G401 (cell line): ENCODE measurements at places on chromosomes 6 and 20.
A peak's percentile ranks its signal among the peaks of the same experiment; 100 is the strongest.

DNA sequence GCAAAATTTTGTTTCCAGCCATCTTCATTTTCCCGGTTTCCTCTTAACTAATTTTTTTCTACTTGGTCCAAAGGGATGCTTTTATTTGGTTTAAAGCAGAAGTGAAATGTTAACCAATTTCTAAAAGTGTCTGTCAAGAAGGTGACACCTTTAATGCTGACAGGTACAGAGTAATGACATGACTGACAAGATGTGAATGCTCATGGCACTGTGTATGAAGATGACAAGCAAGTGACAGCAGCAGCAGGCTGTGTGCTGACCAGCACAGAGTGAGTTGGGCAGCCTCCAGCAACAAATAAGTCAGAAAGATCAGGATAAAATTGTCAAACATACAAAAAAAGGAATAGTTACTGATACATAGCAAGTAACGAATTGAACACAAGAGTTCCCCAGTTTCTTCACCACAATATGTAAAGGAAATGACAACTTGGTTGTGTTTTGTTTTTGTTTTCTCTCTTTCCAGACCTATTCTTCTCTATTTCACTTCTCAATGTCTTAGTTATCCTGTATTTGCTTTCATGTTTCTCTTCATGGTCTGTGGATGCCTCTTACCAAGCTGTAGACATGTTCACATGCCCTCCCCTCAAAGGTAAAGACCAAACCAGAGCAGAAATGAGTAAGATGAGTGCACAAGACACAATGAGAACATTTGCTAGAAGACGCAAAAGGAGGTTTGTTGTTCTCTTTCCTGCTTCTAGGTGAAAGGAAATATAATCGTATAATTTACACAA is 174.9 kb downstream of the FRK start:
- no peak for DNase-seq

- no peak for DNase-seq
Measured at GRCh38 chr6:9699888-9700287, 715.0 kb downstream of the TFAP2A start.

DNA sequence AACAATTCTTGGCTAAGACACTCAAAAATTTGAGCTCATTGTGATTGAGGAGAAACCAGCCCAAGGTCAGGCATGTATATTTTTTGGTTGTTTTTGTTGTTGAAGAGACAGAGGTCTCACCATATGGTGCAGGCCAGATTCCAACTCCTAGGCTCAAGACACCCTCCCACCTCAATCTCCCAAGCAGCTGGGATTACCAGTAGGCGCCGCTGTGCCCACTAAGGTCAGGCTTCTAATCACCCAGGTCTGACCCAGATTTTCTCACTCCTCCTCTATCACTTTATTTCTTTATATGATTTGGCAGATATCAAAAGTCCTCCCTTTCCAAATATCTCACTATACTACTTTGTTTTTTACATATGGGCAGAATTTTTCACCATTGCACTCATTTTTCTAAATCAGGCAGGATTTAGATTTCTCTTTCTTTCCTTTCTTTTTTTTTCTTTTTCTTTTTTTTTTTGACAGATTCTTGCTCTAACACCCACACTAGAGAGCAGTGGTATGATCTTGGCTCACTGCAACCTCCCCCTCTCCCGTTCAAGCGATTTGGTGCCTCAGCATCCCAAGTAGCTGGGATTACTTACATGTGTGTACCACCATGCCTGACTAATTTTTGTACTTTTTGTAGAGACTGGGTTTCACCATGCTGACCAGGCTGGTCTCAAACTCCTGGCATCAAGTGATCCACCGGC is 1.7 kb upstream of the C6orf141 start:
- no peak for DNase-seq

- peak; percentile 88 for DNase-seq
Measured at GRCh38 chr20:25065625-25066338, 7.8 kb upstream of the ACSS1 start.

DNA sequence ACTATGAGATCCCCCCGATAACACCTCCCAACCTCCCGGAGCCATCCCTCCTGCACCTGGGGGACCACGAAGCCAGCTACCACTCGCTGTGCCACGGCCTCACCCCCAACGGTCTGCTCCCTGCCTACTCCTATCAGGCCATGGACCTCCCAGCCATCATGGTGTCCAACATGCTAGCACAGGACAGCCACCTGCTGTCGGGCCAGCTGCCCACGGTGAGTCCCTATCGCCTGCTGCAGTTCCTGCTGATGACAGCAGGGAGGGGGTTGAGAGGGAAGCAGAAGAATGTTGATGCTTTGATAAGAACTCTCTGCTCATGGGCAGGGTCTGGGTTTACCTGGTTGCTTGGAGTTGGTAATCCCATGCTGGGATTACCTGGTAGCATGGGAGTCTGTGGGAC is 91.9 kb downstream of the TOX2 start:
- no peak for DNase-seq

DNA sequence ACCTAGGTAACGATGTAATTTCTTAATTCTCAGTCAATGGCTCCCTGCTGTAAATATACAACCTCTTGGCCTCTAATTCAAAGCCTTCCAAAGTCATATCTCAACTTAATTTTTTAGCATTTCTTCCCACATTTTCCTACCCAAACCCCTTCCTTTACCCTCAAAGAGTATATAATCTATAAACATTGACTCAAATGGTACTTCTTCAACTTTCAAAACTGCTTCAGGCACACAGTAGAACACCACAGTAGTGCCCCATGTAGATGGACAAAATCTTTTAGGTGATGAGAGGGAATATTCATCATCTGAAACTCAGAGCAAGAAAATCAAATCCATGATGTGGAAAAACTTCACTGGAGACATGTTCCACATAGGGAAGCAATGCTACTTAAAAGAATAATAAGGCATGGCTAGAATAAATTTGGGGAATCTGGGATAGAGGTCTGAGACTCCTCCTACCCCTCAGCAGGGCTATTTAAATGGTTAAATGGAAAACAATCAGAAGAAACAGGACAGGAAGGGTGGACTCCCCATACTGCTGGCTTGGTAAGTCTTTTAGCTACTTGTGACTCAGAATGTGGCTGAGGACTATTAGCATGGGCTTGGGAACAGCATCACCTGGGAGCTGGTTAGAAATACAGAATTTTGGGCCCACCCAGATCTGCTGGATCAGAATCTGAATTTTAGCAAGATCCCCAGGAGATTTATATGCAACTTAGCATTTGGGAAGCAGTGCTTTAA is 6.4 kb downstream of the SLC22A2 start:
- DNase-seq = no peak

DNA sequence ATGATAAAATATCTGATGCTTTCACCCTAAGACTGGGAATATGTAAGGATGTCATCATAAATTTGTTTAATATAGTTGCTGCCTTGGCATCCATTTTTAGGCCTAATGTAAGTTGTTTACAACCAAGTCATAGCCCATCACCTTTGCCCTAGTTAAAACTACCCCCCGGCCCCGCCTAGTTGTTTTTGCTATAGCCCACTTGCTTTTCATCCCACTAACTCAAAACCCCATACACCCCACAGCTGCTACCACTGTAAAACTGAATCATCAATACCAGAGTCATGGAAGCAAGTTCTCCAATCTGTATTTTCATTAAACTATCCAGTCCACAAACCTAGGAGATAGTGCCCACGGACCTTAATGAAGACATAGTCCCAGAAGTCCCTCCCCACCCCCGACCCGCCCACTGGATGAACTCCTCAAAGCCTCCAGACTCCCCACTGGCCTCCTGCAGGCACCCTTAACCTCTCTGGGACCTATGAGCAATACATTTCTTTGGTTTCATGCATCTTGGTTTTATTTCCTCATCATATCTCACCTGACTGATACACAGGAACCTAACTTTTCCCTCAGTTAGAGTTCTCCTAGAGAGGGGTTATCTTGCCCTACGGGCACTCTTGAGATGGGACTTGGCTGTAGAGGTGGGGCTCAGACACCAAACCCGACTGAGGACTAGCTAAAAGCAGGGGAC is 12.5 kb upstream of the ZDHHC14 start:
- no peak for DNase-seq

DNA sequence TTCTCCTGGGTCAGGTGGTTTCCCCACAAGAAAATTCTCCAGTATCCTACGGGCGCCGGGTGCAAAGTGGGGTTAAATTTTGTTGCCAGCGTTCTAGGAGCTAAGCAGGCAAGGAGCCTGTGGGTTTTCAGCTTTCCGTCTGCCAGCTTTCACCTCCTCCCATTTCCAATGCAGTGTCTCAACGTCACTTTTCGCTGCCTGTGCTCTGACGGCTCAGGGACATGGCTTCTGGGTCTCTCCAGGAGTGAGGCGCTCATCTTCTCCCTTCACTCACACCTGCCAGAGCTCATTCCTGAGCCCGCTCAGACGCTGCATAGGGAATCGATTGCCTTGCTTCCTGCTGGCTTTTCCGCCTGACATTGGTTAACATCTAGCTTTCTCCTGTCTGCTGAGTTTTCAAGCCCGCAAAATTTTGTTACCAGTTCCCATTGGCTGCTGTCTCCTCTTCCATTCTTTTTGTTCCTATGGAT is 7.3 kb upstream of the NAA20 start:
- peak; percentile 36 for DNase-seq

DNA sequence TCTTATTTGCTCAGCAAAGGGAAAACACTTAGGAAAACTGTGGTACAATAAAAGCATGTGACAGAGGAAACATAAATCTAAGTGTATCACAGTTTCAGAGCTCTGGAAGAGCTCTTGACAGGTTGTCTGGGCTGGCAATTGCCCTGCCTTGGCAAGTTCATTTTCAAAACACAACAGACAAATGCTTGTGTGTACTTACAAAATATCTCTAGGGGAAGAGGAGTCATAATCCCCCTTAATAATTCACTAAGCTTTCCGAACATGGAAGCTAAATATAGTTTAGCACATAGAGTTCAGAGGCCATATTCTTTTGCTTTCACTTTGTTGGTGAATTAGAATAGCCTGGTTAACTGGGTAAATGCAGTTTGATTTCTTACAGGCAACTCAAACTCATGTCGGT is 211.6 kb upstream of the THEMIS start:
- no peak for DNase-seq

DNA sequence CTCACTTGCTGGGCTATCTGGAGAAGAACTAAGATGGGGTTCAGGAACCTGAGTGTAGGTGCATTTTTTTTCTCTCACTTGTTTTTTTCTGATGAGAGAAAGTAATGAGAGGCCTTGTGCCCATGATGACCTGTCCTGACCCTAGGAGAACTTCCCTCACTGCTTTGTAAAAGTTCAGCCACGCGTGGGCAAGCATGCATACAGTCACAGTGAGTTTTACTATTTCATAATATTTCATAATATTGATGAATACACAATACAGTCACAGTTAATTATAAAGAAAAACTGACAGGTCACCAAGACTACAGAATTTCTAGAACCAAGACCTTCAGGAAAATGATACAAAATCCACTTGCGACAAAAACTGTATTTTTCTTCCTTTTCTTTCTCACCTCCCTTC is 111.8 kb downstream of the MAP7 start:
- no peak for DNase-seq

GRCh38 chr6:108921547-108922361 is 73.5 kb downstream of the ARMC2 start:
- DNase-seq = no peak

DNA sequence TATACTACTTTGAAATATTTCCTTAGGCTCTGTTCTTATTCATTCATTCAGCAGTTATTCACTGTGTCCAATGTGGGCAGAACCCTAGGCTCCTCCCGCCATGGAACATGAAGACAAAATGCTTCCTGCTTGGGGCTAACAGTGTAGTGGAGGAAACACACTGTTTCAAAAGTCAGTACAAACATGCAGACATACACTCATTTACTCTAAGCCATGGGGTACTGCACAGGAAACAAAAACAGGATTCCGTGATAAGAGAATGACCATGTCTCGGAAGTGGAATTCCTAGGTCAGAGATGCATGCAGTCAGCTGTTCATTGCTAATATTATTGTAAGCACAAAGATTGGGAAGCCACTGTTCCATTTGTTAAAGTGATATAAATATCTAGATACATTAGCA is 18.4 kb upstream of the FAM209A start:
- no peak for DNase-seq

DNA sequence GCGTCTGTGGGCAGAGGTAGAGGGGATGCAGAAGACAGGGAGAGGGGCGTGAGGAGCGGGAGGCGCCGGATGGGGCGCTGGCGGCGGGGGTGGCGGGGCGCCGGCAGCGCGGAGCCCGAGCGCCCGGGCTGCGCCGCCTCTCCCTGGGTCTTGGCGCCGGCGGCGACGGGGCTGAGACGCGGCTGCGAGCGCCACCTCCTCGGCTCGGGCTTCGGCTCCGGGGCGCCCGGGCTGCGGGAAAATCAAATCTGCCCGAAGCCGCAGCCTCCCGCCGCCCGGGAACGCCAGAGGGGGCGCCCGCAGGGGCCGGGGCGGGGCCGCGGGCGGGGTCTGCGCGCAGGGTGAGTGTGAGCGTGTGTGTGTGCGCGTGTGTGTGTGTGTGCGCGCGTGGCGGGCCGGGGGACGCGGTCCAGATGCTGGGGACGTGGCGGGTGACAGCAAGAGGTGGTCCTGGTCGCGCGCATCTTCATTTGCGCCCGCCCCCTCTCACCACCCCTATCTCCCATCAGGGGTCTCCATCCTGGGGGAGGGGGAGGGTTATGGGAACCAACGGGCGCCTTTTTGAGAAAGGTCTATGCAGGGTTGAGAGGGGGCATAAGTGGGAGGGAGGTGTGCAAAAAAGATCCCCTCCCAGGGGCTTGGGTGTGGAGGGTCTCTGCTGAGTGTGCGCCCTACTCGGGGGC is 646 bp upstream of the CPNE5 start:
- DNase-seq = no peak

GRCh38 chr6:109893606-109894005 is 84.5 kb upstream of the GPR6 start:
- peak; percentile 75 for DNase-seq

DNA sequence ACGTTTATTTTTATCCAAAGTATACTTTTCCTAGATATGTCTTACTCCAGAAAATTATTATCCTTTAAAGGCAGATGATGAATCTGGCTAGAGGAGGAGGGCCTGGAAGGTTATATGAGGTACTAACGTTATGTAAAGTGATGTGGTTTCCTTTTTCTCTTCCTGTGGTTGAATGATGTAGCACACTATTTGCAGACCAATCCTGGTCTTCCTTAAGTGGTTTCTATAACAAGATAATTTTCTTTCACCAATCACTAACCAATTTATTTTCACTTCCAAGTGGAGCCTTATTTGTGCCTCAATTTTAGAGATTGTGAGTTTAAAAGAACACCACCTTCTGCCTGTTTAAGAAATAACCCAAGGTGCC is 154.6 kb upstream of the SOX4 start:
- DNase-seq = no peak

DNA sequence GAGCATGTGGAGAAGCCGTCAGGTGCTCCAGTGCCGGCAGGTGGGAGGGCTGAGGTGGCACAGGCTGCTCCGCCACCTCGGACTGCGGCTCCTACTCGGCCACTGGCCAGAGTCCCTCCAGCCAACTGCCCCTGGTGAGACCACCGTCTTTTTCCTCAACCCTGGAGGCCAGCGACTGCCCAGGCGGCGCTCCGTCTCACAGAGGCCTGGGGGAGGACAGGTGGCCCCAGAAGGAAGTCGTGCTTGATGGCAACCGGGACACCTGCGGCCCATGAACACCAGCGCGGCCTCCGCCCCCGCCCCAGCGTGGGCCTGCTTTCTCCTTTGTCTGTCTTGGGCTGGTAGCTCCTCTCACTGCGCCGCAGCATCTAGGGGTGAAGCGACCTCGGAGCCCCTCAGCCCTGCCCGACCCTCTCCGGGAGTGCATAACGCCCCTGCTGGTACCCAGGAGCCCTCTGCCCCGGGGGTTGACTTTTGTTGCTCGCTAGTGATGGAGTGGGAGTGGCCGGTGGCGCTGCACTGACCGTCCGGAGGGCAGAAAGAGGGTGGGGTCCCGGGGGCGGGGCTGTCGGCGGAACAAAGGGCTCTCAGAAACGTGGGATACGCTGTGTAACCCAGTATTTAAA is 706 bp upstream of the TUBB2B start:
- no peak for DNase-seq
